Right lobe of liver (tissue), 6 donors: ENCODE measurements at places on chromosomes 2 and 18. TPM values are rescaled to one million over a fixed set of nuclear protein-coding genes. Genes with fewer than 3 reads are reported as not detected.

GRCh38 chr2:42922790-42923579 lies 130.6 kb upstream of the HAAO start:
- no peak overlapping the region for H3K4me3 ChIP-seq
- H3K27me3 ChIP-seq = no peaks in the 10 kb centered on the region
- H3K36me3 ChIP-seq = no peaks in the 10 kb centered on the region
- H3K27ac ChIP-seq = peak overlapping the region; percentile 89

DNA sequence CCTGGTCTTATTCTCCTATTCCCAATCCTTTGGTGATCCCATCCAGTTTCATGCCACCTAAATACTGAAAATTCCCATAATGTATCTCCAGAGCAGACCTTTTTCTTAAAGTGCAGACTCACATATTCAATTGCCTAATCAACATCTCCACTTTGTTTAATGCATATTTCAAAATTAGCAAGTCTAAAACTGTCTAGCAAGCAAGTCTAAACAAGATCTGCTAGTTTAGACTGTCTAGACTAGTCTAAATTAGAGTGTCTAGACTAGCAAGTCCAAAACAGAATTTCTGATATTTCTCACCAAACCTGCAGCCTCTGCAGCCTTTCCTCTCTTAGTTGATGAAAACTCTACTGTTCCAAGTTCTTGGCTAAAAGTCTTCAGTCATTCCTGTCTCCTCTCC lies 44.6 kb downstream of the THUMPD2 start:
- H3K27me3 ChIP-seq = no peaks in the 10 kb centered on the region
- H3K27ac ChIP-seq = no peak overlapping the region
- DNase-seq = no peak
- no peak overlapping the region for H3K4me3 ChIP-seq

DNA sequence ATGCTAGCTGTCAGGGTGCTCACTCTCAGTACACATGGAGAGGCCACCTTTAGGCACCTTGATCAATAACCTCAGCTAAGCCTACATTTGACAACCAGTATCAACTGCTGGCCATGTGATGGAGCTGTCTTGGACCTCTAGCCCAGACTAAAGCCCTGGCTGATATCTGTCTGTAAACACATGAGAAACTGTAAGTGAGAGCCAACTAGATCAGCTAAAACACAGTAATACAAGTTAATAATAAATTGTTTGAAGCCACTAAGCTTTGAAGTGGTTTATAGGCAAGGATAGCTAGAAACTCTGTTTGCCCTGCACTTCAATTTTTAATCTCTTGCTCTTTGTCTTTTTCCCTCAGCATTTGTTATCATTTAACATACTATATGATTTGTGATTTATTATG lies 407.1 kb downstream of the SPAG16 start:
- H3K4me1 ChIP-seq = no peaks in the 10 kb centered on the region
- H3K36me3 ChIP-seq = no peaks in the 10 kb centered on the region
- no peak for DNase-seq
- H3K27ac ChIP-seq = no peak overlapping the region
- H3K27me3 ChIP-seq = no peaks in the 10 kb centered on the region

- no peak overlapping the region for H3K4me3 ChIP-seq
- H3K27ac ChIP-seq = no peak overlapping the region
- no peaks in the 10 kb centered on the region for H3K36me3 ChIP-seq
- no peaks in the 10 kb centered on the region for H3K27me3 ChIP-seq
- no peak for DNase-seq
These were observed 195.7 kb downstream of the NBAS start for GRCh38 chr2:15365411-15365810.

- H3K36me3 ChIP-seq = no peaks in the 10 kb centered on the region
- no peaks in the 10 kb centered on the region for H3K27me3 ChIP-seq
- no peak for DNase-seq
- no peaks in the 10 kb centered on the region for H3K4me1 ChIP-seq
- no peak overlapping the region for H3K4me3 ChIP-seq
These were observed 27.9 kb upstream of the TYMS start for GRCh38 chr18:629269-630150.

DNA sequence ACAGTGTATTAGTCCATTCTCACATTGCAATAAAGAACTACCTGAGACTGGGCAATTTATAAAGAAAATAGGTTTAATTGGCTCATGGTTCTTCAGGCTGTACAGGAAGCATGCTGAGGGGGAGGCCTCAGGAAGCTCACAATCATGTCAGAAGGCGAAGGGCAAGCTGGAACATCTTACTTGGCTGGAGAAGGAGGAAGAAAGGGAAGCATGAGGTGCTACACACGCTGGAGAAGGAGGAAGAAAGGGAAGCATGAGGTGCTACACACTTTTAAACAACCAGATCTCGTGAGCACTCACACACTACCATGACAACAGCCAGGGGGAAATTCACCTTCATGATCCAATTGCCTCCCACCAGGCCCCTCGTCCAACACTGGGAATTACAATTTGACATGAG lies 95.3 kb upstream of the FAM110C start:
- H3K27ac ChIP-seq = no peak overlapping the region
- H3K4me1 ChIP-seq = no peaks in the 10 kb centered on the region
- no peaks in the 10 kb centered on the region for H3K36me3 ChIP-seq

DNA sequence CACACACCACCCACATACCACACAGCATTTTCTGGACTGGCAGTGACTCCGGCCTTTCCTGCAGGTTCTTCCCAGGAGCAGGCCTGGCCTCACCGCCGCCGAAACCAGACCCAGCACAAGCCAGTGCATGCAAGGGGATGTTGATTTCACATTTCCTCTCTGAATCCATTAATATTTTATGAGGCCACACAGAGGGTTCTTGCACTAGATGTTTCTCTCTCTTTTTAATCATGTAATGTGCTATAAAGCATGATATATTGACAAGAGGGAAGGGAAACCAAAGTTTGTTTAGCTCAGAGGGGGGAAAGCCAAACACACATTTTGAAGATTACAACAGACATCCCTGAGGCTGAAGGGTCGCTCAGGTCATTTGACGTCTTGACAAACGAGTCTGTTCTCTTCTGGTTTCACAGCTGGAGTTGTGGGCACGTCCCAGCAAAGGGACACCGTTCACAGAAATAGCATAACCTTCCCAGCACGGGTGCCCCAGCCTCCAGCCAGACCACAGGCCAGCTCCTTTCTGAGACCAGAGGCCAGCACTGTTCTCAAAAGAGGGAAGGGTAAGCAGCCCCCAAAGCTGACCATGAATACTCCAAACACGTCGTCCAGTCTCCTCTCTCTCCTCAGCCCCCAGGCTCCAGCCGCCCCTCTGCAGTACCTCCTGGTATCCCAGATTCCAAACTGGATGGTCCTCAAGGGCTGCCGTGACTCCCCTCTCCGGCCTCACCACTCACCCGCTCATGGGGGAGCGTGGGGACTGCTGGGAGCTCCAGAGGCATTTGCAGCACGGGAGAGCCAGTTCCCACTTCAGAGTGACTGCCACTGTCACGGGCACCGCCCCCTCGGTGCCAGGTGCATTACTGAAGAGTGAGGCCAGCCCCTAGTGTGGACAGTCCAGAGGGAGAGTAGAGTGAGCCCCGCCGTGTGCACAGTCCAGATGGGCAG lies 340.3 kb upstream of the SALL3 start:
- no peak overlapping the region for H3K27ac ChIP-seq
- H3K4me1 ChIP-seq = no peaks in the 10 kb centered on the region
- H3K36me3 ChIP-seq = no peaks in the 10 kb centered on the region
- H3K27me3 ChIP-seq = no peaks in the 10 kb centered on the region
- H3K4me3 ChIP-seq = no peak overlapping the region

- no peaks in the 10 kb centered on the region for H3K4me1 ChIP-seq
- H3K27ac ChIP-seq = no peak overlapping the region
- H3K27me3 ChIP-seq = no peaks in the 10 kb centered on the region
- H3K4me3 ChIP-seq = no peak overlapping the region
- H3K36me3 ChIP-seq = no peaks in the 10 kb centered on the region
- DNase-seq = no peak
These were observed 907.0 kb downstream of the CPS1 start for GRCh38 chr2:211463397-211463796.

- DNase-seq = no peak
- no peak overlapping the region for H3K4me3 ChIP-seq
- no peaks in the 10 kb centered on the region for H3K4me1 ChIP-seq
- no peak overlapping the region for H3K27ac ChIP-seq
These were observed 50.6 kb downstream of the CHRNA1 start for GRCh38 chr2:174713686-174714085.

GRCh38 chr2:178204977-178205376 lies 10.7 kb downstream of the OSBPL6 start:
- no peaks in the 10 kb centered on the region for H3K36me3 ChIP-seq
- no peak for DNase-seq
- no peaks in the 10 kb centered on the region for H3K4me1 ChIP-seq
- no peak overlapping the region for H3K4me3 ChIP-seq

DNA sequence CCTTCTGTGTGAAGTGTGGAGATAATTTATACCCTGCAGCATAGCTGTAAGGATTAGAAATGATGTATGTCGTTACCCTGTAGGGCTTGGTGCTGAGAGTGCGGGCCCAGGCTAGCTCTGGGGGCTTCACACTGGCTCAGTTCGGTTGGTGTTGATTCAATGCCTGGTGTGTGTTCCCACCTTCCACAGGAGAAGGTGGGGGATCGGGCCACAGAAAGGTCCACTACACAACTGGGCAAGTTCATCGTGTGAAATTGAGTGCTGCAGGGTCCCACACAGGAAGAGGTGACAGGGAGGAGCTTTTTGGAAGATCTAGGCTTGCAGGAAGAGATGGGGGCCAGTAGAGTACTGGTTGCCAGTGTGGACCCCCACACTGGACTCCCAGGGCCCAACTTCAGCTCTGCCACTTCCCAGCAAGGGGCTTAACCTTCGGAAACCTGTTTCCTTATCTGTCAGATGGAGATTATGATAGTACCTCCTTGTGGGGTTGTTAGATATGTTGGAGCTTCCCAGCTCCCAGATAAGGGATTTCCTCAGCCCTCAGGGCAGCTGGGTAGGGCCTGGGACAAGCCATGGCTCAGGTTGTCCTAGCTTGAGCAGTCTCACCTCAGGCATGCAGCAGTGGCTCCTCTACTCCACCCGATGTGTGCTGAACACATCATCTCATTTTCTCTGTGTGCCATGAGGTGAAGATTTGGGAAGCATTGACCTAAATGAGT lies 71.5 kb downstream of the TMEM247 start:
- H3K36me3 ChIP-seq = no peaks in the 10 kb centered on the region
- H3K4me3 ChIP-seq = no peak overlapping the region
- no peak for DNase-seq

- H3K27ac ChIP-seq = no peak overlapping the region
- H3K36me3 ChIP-seq = no peaks in the 10 kb centered on the region
- H3K4me3 ChIP-seq = no peak overlapping the region
These were observed 330.6 kb upstream of the PIK3C3 start for GRCh38 chr18:41624460-41624859.

- H3K27me3 ChIP-seq = no peaks in the 10 kb centered on the region
- no peak overlapping the region for H3K4me3 ChIP-seq
- no peak for DNase-seq
- H3K4me1 ChIP-seq = no peaks in the 10 kb centered on the region
These were observed 623.9 kb downstream of the NYAP2 start for GRCh38 chr2:226023383-226023782.

DNA sequence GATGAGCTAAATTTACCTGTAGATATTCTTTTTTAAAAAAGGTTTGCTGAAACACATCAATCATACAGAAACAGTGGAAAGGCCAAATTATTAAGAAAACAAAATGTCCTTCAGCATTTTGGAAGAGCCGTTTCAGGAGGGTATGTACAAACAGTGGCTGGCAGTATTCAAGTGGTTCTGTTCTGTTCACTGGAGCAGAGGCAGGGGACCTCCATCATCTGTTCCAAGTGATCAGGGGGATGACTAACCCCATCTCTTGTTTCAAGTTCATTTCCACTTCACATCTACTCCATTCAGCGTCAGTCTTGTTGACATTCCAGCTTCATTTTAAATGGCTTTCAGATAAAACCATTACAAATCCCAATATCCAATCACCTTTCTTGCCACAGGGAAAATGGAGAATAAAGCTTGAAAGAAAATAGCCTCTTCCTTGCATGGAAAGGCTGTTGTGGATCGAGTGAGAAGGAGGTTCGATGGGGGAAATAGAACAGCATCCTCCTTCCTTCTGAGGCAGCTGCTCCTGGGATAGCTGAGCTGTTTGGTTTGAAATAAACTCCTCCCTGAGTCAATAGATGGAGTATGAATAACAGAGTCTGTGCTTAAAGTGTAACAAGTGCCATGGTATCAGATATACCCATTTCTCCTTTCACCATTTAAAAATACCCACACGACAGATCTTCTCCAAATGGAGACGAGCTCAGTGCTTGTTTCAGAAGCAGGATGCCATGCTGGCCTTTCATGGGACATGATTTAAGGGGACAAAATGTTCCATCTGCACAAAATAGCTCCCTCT lies 63.7 kb upstream of the OTOF start:
- no peaks in the 10 kb centered on the region for H3K4me1 ChIP-seq
- peak; percentile 8 for DNase-seq
- no peak overlapping the region for H3K27ac ChIP-seq

- H3K27me3 ChIP-seq = no peaks in the 10 kb centered on the region
- H3K27ac ChIP-seq = no peak overlapping the region
- DNase-seq = peak; percentile 78
- no peaks in the 10 kb centered on the region for H3K4me1 ChIP-seq
These were observed 14.7 kb upstream of the EML6 start for GRCh38 chr2:54708584-54709335.

The CAPN14 gene
- total RNA-seq = not detected

DNA sequence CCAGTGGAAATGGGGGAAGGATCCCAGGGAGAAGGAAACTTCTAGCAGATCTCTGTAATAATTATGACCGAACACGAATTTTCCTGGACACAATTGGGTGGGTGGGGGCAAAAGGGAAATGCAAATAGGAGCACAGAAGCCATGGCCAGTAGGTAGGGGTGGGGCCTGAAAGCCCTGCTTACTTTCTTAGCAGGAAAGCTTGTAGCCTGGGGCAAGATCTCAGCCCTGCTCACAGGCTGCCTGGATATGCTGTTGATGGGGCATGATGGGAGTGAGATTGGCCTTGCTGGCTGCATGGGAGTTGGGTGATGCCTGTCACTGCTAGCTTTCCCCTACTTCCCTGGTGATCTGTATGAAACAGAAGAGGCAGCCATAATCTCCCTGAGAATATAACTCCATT lies 45.9 kb upstream of the SPOPL start:
- no peaks in the 10 kb centered on the region for H3K27me3 ChIP-seq
- H3K4me3 ChIP-seq = no peak overlapping the region
- H3K4me1 ChIP-seq = peaks cover 12% of the 10 kb centered on the region
- H3K36me3 ChIP-seq = no peaks in the 10 kb centered on the region
- H3K27ac ChIP-seq = no peak overlapping the region

- peak overlapping the region; percentile 76 for H3K4me3 ChIP-seq
- no peak for DNase-seq
- peaks cover 4% of the 10 kb centered on the region for H3K36me3 ChIP-seq
- H3K27ac ChIP-seq = peak overlapping the region; percentile 94
- no peaks in the 10 kb centered on the region for H3K4me1 ChIP-seq
- no peaks in the 10 kb centered on the region for H3K27me3 ChIP-seq
These were observed 1.3 kb upstream of the KCMF1 start for GRCh38 chr2:84969511-84970209.

GRCh38 chr18:77035380-77036187 lies 97.0 kb downstream of the MBP start:
- no peaks in the 10 kb centered on the region for H3K27me3 ChIP-seq
- no peaks in the 10 kb centered on the region for H3K36me3 ChIP-seq
- no peak overlapping the region for H3K27ac ChIP-seq
- no peaks in the 10 kb centered on the region for H3K4me1 ChIP-seq
- H3K4me3 ChIP-seq = no peak overlapping the region
